ENCODE measurements at places on chromosomes 5 and 9.
A peak's percentile ranks its signal among the peaks of the same experiment; 100 is the strongest.

DNA sequence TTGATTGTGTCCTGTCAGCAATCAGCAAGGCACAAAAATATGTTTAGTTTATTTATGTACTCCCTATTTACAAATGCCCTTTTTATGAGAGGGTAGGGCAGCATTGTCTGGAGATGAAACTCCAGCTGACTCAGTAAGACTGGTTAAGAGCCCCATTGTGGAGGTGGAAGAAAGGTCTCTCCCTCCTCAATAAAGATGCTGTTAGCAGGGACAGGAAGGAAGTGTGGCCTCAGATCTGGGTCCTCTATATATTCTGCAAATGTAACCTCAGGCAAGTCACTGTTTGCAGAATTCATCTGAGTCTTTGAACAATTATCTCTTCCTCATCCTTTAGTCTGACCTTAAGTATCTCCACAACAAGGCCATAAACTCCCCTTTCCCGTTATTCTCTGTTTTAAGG is 48.3 kb upstream of the TRAF1 start:
- peak; percentile 3 for DNase-seq

GRCh38 chr5:21807953-21808352 is 1045.2 kb downstream of the CDH12 start:
- DNase-seq, result no peak

DNA sequence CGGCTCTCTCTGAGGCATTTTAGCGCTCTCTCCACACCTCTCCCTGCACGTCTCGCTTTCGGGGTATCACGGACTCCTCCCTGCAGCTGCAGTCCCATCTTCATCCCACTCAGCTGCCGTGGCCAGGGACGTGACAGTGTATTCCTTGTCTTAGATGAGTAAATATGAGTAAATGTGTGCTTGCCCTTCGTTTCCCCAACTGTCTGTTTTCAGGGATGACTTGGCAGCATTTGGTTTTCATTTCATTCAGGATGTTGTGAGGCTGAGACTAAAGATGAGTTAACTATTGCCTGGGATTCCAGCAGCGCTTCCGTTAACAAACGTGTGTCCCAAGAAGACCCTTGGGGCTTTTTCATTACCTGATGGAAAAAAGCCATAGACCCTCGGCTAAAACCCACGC is 29.5 kb downstream of the GDNF start:
- no peak for DNase-seq

- DNase-seq, result no peak
Measured at GRCh38 chr9:128860937-128861336, 20.8 kb downstream of the KYAT1 start.

DNA sequence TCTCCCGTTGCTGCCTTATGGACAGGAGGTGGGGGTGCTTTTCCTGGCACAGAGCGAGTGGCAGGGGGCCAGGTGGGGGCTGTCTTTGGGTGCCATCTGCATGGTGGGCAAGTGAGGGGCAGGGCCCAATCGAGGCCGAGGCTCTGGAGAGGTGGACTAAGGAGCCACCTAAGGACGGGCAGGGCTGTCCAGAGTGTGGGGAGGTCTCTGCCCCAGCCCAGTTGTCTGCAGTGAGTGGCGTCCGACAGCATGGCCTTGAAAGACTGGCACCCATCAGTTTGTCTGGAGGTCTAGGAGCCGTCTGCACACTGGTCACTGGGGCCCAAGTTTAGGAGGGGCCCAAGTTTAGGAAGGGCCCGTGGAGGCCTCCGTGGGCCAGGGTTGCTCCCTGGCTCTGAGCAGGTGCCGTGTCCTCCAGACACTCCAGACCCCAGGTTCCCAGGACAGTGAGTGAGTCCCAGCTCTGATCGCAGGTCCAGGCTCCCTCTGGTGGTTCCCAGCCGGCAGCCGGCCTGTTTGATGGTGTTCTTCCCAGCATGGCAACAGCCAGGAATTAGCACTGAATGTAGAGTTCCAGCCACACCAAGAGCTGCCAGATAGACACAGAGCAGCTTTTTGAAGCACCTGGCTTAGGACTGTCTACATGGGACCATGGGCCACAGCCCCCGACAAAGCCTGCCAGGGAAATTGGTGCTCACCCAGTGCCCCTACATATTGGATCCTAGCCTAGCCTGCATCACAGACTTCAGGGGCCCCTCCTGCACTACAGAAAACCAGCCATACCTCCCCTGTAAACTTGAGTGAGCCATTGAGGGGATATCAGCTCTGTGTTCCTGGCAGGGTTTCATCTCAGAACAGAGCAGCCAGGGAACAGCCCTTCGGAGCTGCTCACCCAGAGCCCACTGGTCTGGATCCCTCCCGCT is 120.9 kb downstream of the WNK2 start:
- no peak for DNase-seq

GRCh38 chr9:137956688-137957385 is 79.3 kb downstream of the CACNA1B start:
- DNase-seq, result no peak

DNA sequence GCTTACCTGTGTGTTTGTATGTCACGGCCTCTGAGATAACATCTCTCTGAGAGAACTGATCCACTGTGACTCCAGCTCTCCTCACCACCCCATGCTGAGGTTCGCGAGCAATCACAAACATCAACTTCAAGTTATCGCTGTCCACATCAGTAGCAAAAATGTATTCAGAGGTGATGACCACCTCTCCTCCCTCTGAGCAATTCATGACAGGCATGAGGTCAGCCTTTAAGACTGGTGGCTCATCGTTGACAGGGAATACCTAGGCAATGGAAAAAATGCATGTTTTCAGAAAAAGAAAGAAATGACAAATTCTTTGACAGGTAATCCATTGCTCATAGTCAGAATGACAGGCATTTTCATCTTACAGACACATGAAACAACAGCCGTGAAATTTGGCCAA is 90.3 kb upstream of the CER1 start:
- no peak for DNase-seq

DNA sequence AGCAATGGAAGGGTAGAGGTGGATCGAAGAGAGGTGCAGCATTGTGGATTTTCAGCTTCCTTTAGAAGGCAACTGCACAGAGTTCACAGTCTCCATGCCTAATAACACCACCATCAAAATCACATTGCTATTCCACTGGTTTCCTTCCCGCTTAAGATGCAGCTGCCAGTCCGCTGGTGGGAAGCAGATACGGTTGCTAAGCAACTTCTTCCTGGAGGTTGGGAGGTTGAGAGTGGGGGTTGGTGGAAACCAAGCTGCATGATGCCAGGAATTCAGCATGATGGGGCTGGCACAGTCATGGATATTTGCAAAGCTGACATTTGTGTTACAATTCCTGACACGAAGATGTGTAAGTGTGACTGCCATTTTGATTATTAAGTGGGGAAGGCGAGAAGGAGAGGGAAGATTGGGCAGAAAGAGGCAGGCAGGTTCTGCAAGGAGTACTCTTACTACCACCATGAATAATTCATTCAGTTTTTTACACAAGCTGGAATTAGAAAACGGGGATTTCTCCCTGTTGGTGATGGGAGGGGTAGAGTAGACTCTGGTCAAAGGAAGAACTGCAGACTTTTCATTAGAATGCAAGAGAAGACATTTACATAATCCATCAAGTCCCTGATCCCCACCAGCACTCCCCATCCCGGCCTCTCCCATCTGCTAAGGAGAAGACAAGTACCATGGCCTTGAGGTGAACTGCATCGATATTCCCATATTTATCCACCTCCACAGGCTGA is 87.5 kb downstream of the GLDC start:
- no peak for DNase-seq

DNA sequence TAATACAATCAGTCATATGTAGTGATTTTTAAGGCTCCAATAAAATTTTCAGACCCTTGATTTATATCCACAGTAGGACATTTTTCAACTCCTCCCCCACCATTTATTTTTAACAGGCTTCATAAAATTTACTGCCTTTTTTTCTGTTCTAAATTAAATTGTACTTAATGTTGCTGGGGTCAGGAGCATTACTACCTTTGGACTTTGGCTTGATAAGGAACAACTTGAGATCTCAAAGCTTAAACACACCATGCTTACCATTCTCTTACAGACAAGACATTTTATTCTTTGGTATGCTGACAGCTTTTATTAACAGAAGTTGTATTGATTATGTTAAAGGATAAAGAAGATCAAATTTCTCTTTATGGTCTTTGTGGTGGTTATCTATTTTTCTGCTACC is 30.5 kb downstream of the TRPM3 start:
- no peak for DNase-seq
